Central memory CD8-positive, alpha-beta T cell (primary cell): ENCODE measurements at places on chromosomes 4 and X.

DNA sequence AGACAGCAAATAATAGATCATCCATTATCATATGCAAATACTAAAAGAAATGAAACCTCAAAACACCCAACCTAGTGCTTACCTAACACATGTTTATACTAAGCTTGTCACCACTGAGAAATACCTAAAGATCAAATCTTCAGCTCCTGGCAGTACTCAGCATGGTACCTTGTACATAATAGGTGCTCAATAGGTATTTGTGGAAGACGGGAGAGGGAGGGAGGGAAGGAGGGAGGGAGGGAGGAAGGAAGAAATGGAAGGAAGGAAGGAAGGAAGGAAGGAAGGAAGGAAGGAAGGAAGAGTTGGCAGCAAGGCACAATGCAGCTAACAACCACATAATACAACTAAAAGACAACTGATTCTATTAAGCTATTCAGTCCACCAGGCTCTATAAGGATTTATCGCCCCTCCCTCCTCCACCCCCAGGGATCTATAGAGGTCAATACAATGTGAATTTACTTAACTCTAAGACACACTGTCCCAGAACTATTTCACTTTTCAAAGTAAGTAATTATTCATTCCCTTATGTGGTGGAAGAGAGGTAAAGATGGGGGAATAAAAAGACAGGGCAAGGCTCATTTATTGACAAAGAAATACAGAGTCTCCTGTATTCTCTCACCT is 328.9 kb downstream of the PAPSS1 start:
- no peak for DNase-seq
- no peaks in the 10 kb centered on the region for H3K4me1 ChIP-seq
- peaks cover 16% of the 10 kb centered on the region for H3K27me3 ChIP-seq
- peaks cover 2% of the 10 kb centered on the region for H3K36me3 ChIP-seq
- H3K27ac ChIP-seq: no peak overlapping the region
- H3K4me3 ChIP-seq: no peak overlapping the region

DNA sequence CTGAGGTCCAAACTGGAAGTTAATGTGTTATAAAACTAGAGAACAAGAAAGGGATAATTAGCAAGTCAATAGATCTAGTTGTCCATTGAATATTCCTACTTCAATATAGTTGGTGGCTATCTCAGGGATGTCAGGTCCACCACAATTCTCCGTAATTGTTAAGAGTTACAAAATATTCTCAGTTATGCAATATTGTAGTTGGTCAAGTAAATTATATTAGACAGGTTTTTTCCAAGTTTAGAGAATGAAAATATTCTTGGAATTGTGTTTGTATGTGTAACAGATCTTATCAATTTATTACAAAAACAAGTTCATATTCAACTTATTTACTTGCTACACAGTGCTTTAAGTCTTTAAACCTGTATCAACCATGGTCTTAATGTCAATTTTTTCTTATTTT is 547.4 kb downstream of the SPRY1 start:
- no peak overlapping the region for H3K27ac ChIP-seq
- no peaks in the 10 kb centered on the region for H3K27me3 ChIP-seq
- H3K4me3 ChIP-seq: no peak overlapping the region
- no peak for DNase-seq
- no peaks in the 10 kb centered on the region for H3K4me1 ChIP-seq

DNA sequence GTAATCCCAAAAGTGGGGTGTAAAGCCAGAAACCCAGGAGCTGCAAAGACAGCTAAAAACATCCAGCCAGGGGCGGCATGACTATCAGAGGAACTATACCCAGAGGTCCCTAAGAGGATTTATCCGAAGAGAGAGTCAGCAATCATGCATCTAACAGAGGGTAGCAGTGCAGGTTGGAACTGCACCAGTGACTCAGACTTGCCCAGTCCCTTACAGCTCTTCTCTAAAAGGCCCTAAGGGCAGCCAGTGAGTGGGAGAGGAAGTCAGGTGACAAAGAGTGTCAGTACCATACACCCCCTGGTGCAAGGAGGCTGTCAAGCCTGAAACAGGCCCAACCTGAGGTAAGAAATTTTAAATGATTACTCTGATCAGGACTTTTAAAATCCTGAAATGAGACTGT is 88.1 kb downstream of the CAMK2D start:
- no peak overlapping the region for H3K4me3 ChIP-seq
- H3K27ac ChIP-seq: no peak overlapping the region
- no peak for DNase-seq
- H3K4me1 ChIP-seq: peaks cover 42% of the 10 kb centered on the region

GRCh38 chr4:52244848-52245247 is 193.7 kb downstream of the SPATA18 start:
- H3K4me1 ChIP-seq: no peaks in the 10 kb centered on the region
- no peak overlapping the region for H3K4me3 ChIP-seq
- no peaks in the 10 kb centered on the region for H3K36me3 ChIP-seq

DNA sequence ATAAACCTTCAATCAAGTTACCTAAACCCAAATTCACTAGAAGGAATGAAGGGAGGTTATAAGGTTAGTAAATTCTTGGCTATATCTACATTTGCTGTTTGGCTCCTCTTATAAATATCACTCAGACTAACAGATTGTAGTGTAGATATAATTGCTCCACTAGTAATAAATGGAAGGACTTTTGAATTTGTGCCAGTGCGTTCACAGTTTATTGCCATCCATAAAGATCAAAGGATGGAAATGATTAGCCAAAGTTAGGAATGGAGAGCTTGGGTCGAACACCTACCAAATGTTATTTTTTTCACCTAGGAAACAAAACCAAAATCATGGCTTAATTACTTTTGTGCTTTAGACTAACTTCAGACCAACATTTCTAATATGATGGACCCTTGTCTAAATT is 9.2 kb downstream of the DTHD1 start:
- H3K27me3 ChIP-seq: no peaks in the 10 kb centered on the region
- H3K27ac ChIP-seq: peak overlapping the region; percentile 88

DNA sequence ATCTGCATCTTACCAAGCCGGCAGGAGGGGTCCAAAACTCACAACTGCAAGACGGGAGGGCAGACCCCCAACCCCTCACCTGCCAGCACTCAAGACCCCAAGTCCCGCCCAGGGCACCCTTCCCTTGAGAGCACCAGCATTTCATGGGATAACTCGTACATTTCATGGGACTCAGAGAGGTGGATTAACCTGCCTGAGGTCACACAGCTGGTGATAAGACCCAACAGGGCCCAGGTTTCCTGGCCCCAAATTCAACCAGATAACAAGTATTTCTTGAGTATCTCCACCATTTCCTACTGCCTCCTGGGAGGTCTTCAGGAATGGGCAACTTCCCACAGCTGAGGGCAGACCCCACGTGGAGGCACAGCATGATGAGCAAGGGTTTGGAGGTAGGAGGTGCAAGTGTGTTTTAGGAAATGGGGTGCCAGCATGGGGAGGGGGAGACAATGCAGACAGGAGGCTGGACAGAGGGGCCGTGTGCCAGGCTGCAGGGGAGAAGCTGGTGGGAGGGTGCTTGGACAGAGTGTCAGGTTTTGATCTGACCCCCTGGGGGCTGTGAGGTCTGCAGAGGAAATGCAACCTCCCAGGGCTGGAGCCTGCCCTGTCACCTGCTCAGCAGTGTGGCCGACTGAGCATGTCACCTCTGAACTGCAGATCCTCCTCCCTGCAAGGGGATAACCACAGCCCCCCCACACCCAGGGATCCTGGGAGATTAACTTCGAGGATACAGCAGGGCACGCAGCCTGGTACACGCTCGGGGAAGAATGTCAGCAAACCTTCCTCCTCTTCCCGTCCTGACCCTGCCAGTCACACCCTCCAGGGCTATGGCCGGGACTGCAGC is 4.4 kb downstream of the ADRA2C start:
- no peak overlapping the region for H3K4me3 ChIP-seq
- no peak overlapping the region for H3K27ac ChIP-seq
- H3K27me3 ChIP-seq: peaks cover 25% of the 10 kb centered on the region
- no peak for DNase-seq

DNA sequence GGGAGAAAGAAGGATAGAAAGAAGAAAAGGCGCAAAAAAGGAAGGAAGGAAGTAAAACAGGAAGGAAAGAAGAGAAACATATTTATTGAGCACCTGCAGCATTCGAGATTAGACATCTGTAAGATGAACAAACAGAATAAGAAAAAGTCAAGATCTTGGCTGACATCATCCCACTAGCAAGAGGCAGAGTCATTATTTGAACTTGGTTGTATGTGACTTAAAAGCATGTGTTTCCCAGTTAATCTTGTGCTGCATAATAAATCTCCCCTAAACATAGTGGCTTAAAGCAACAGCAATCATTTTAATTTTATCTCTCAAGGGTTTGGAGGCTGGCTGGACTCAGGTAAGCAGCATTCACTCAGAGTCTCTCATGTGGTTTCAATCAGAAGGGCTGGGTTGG is 38.5 kb upstream of the COX7B2 start:
- no peaks in the 10 kb centered on the region for H3K27me3 ChIP-seq
- no peaks in the 10 kb centered on the region for H3K36me3 ChIP-seq
- H3K27ac ChIP-seq: no peak overlapping the region
- no peak overlapping the region for H3K4me3 ChIP-seq

GRCh38 chr4:61505773-61506685 is 305.9 kb downstream of the ADGRL3 start:
- H3K36me3 ChIP-seq: no peaks in the 10 kb centered on the region
- no peaks in the 10 kb centered on the region for H3K4me1 ChIP-seq
- H3K27ac ChIP-seq: no peak overlapping the region
- H3K4me3 ChIP-seq: no peak overlapping the region

- no peaks in the 10 kb centered on the region for H3K4me1 ChIP-seq
- no peak overlapping the region for H3K4me3 ChIP-seq
- no peak for DNase-seq
- H3K36me3 ChIP-seq: no peaks in the 10 kb centered on the region
These were observed 35.7 kb downstream of the ZNF518B start for GRCh38 chr4:10421344-10422055.

DNA sequence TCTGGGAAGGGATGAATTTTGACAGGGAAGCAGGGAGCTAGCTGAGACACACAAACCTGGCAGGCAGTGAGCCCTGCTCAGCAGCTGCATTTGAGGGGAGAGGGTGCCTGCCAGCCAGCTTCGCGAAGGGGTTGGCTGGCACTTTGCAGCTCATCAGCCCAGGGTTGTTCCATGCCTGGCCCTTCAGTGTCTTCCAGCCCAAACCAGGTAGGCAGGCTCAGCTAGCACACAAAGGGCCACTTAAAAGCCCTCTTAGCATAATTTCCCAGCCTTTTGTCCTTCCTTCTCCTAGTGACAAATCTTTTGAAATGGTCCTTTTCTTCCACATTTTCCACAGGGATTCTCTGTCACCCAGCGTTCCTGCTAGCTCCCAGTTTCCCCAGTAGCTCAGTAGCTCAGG is 4.3 kb upstream of the FRMPD3 start:
- peaks cover 7% of the 10 kb centered on the region for H3K4me1 ChIP-seq
- no peak for DNase-seq
- H3K27me3 ChIP-seq: peaks cover 10% of the 10 kb centered on the region
- peaks cover 2% of the 10 kb centered on the region for H3K36me3 ChIP-seq
- H3K27ac ChIP-seq: no peak overlapping the region

DNA sequence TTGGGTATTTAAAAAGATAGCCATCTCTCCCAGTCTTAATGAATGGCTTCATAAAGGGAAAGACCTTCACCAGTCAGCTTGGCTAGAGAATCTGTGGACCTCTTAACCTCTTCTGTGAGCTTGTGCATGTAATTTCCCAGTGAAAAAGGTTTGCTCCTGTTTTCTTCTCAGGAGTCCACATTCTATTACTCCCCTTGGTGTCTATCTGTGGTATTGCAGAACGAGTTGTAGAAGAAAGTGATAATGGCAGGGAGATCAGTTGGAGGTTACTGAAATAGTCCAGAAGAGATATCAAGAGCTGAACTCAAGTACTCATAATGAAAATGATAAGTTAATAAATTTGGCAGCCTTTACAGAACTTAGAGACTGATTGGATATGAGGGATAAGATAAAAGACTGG is 16.5 kb upstream of the VAMP7 start:
- no peak overlapping the region for H3K27ac ChIP-seq
- peaks cover 17% of the 10 kb centered on the region for H3K27me3 ChIP-seq
- no peak overlapping the region for H3K4me3 ChIP-seq
- H3K36me3 ChIP-seq: no peaks in the 10 kb centered on the region
- DNase-seq: no peak

- H3K4me3 ChIP-seq: no peak overlapping the region
- peaks cover 10% of the 10 kb centered on the region for H3K36me3 ChIP-seq
- H3K27me3 ChIP-seq: no peaks in the 10 kb centered on the region
- peaks cover 7% of the 10 kb centered on the region for H3K4me1 ChIP-seq
- no peak for DNase-seq
These were observed 29.4 kb downstream of the UVSSA start for GRCh38 chr4:1376391-1376840.

- DNase-seq: no peak
- peaks cover 7% of the 10 kb centered on the region for H3K27me3 ChIP-seq
- H3K36me3 ChIP-seq: no peaks in the 10 kb centered on the region
These were observed 189.0 kb upstream of the FRMPD4 start for GRCh38 chrX:11949291-11949690.

DNA sequence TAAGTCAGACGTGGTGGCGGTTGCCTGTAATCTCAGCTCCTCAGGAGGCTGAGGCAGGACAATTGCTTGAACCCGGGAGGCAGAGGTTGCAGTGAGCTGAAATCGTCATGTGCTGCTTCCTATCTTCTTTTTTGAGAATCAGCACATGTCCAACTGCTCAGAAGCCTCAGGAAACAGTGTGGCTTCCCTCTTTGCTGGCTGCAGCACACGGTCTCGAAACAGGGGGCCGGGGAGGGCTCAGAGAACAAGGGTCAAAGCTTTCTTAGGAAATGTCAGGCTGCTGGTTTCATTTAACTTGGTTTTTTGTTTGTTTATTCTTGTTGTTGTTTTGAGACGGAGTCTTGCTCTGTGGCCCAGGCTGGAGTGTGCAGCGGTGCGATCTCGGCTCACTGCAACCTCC is 31.3 kb downstream of the CRLF2 start:
- H3K4me3 ChIP-seq: no peak overlapping the region
- H3K36me3 ChIP-seq: peaks cover 9% of the 10 kb centered on the region
- no peaks in the 10 kb centered on the region for H3K27me3 ChIP-seq
- H3K4me1 ChIP-seq: no peaks in the 10 kb centered on the region
- DNase-seq: no peak

- peaks cover 14% of the 10 kb centered on the region for H3K36me3 ChIP-seq
- H3K27me3 ChIP-seq: no peaks in the 10 kb centered on the region
- no peak overlapping the region for H3K27ac ChIP-seq
These were observed 5.0 kb downstream of the CENPU start for GRCh38 chr4:184728858-184729257.

DNA sequence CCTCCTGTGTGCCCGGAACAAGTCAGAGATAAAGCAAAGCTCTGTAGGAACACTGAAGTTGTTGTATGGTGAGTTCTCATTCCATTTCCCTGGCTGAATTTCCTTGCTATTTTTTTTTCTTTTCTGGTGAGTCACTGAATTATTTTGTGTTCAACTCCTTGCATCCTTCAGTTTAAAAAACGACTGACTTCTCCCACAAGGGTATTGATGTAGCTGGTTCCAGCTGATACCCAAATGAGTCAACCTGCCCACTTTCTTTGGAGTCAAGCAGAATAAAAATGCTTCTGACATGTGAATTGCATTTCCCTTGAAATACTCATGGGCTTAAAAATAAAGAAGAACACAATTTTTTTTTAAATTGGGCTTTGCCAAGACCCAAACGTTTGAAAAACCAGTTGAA is 85.5 kb downstream of the SHOX start:
- H3K27ac ChIP-seq: no peak overlapping the region
- H3K4me1 ChIP-seq: no peaks in the 10 kb centered on the region
- H3K27me3 ChIP-seq: no peaks in the 10 kb centered on the region
- H3K4me3 ChIP-seq: no peak overlapping the region
- peaks cover 6% of the 10 kb centered on the region for H3K36me3 ChIP-seq
